ENCODE measurements at places on chromosomes 5 and 9.
A peak's percentile ranks its signal among the peaks of the same experiment; 100 is the strongest.

DNA sequence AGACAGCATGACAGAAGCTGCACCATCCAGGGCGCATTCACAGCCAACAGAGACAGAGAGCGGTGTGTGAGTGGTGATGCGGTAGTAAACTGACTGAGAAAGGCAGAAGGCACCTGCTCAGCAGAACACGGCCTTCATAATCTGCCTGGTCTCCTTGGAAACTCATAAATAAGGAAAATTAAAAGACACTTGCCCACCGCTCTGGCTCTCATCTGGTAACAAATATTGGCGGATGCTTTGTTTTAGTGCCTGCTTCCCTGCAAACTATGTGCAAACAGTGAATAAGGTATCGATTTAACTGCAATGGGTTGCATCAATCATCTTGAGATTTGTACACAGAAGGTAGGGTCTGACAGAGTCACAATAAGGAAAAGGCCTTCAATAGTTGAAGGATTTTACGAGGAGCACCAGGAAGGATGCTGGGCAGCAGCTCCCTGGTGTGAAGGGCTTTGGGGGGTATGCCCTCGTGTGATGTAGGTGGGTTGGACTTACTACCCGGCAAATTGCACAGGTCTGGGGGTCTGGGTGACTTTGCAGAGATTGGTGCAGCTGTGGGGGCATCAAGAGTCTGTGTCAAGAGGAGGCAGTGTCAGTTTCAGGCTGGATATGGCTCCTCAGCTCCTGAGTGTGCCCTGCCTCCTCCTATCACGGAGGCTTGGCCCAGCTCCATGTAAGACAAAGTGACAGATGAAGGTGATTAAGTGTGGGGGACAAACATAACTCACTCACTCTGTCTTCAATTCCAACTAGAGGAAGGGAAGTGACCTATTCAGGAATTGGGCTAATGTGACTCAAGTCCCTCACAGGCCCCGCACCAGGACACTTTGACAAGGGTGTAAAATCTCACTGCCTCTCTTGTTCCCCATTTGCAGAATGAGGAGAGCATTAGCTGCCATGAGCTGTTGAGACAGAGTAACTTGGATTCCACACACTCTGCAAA lies 166.7 kb downstream of the ICE1 start:
- no peak for DNase-seq

DNA sequence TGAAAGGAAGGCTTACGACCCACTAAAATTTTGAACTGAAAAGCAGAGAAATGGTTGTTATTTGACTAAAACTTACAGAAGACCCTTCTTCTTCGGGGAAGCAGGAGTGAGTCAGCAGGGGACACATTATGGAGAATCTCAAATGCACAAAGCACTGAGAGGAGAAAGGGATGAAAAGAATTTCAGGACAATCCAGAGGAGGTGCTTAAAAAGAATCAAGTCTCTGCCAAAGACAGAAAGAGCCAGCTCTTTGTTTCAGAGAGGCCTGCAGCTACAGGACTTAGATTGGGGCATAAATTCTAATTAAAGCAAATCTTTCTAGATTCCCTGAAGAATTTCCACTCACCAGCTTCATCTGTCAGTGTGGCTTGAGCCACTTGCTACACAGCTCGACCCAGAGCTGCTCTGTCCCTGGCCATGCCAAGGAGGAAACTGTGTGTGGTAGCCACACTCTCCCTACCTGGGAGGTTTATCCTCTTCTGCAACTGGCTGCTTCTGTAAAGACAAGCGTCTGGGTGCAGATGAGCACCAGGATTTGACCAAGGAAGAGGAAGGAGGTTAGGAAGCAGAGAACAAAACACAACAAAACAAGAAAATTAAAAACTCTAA lies 89.9 kb downstream of the SEMA5A start:
- DNase-seq = no peak

GRCh38 chr9:136353757-136354488 lies 9.6 kb downstream of the DNLZ start:
- DNase-seq = no peak

DNA sequence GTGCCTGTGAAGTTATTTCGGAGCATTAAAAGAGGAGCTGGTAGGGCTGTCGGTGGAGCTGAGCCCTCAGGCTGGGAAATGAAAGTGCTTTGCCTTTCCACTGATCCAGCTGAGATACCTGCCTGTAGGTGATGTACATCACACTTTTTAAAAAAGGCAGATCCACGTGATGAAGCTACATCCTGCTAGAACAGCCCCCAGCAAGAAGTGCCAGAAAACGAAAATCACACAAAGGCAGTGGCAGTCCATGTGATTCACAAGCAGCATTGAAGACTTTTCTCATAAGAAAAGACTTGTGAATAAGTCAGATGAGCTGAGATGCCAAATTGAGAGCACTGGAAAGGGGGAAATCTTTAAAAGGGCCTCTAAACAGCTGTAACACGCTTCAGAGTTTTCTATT lies 765.1 kb downstream of the PTPRD start:
- DNase-seq = no peak

DNA sequence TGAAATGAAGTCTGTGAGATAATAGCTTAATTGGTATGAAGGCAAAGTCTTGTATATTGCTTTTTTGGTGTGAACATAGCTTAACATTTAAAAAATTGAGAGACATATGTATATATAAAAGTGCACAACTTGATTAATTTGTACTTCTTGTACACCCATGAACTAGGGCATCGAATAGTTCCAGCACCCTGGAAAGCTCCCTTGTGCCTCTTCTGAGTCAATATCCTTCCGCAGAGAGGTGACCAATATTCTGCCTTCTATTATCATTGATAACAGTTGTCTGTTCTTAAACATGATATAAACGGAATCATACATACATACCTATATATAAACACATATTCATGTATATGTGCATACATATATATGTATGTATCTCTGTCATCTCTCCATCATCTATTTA lies 185.4 kb downstream of the PHF2 start:
- DNase-seq = no peak

GRCh38 chr5:90248640-90249039 lies 160.9 kb downstream of the CETN3 start:
- no peak for DNase-seq

DNA sequence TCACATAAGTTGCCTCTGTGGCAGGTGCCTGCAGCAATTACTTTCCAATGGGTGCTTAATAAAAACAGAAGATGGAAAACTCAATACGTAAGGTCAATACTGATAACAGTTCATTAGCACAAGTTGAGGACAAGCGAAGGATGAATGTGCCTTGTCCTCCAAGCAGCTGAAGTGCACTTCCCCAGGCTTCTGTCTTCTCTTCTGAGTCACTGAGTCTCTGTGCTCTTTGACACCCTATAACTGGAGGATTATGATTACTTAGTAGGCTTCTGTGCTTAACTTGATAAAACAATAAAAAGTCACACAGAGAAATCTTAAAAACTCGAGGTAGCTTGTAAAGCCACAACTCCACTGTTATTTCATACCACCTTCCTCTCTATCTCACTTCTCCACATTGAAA lies 216.6 kb upstream of the ADCY2 start:
- DNase-seq = no peak

- DNase-seq = no peak
These were observed 128.9 kb downstream of the CCDC192 start for GRCh38 chr5:127832067-127832466.

DNA sequence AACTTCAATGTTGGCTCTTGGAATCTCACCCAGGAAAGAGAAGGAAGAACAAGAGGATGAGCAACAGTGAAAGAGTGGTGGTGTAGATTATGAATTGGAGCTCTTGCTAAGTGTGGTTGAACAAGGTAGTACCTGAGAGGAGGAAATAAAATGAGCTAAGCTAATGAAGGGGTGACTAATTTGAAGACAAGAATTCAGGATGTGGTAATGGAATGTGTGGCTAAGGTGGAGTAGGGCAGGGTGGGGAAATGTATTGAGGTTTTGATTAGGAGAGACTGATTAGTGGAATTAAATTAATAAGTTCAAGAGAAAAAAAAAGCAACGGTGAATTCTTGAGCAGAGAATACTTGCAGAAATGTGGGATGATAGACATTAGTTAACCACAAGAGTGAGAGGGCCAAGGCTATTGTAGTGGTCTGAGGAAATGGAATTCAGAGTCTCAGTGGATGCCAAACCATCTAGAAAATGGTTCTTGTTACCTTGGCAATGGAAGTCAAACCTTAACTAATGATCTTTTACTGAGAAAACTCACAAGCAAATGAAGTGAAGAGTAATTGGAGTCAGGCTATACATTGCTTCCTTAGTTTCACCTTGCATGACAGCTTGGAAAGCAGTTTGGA lies 648.3 kb upstream of the ZNF608 start:
- DNase-seq = no peak

DNA sequence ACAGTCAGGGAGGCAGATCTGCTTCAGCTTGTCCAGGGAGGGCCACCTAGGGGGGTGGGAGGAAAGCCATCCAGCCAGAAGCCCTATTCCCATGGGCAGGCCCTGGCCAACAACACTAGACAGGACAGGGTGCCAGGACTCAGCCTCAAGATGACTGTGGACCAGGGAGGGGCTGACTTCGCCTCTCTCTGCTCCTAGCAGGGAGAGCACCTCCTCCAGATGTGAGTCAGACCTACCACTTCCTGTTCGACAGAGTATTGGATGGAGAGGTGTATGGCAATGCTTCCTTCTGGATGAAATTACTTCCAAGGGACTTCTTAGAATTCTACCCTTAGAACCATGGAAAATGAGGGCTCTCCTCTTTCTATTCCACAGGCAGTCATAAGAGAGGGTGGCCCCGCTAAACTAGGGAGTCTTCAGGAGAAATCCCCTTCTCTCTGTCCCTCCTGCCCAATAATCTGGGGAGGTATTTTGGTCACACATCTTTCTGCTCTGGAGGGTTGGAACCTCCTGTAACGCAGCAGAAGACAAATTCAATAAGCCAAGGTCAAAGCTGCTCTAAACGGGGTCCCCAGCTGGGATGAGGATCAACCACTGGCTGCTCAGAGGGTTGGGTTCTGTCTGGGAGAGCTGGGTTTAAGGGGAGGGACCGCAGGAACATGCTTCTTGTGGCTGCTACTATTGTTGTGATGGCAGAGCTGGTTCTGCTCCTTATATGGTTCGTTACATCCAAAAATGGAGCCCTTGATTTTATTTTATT lies 23.2 kb upstream of the RCL1 start:
- DNase-seq = peak; percentile 44

DNA sequence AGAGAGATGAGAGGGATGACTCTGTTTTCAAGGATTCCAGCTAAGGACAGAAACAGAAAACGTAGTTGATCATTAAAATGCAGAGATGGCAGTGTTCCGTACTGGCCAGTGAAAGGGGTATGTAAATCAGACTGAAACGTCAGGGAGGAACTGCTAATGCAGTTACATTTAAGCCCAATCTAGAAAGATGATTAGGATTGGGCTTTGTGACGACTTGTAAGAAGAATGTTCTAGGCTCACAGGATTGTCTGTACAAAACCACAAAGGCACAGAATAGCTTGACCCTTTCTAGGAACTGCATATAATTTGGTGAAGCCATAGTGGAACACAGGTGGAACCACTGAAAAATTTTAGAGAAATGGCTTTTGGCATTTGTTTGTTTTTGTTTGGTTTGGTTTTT lies 55.6 kb upstream of the TESK1 start:
- no peak for DNase-seq

DNA sequence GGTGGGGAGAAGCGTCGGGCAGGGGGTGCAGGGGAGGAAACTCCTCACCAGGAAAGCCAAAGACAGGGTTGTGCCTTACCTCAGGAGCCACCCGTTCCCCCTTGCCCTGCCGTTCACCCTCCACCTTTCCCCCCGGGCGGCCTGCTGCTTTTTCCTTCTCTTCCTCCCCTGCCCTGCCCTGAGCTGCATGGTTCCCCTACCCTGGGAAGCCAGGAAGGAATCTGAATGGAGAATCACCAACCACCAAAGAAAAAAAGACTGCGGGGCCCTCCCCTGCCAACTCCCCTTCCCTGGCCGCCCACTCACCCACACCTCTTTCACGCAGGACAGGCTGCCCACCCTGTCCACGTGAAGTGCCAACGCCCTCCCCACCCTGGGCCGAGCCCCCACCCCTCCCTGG lies 820 bp upstream of the NFX1 start:
- DNase-seq = no peak

DNA sequence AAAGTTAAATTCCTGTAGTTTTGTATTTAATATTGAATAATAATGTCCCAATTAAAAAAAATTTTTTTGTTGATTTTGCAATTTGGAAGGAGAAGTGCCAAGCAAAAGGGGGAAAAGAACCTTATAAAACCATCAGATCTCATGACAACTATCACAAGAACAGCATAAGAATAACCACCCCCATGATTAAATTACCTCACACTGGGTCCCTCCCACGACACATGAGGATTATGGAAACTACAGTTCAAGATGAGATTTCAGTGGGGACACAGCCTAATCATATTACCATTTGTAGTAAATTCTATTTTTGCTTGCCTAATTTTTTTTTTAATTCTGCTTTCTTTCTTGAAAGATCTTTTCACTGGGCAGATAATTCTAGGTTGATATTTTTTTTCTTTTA lies 33.4 kb upstream of the FCHO2 start:
- no peak for DNase-seq

GRCh38 chr5:33981408-33982162 lies 2.9 kb downstream of the SLC45A2 start:
- no peak for DNase-seq

DNA sequence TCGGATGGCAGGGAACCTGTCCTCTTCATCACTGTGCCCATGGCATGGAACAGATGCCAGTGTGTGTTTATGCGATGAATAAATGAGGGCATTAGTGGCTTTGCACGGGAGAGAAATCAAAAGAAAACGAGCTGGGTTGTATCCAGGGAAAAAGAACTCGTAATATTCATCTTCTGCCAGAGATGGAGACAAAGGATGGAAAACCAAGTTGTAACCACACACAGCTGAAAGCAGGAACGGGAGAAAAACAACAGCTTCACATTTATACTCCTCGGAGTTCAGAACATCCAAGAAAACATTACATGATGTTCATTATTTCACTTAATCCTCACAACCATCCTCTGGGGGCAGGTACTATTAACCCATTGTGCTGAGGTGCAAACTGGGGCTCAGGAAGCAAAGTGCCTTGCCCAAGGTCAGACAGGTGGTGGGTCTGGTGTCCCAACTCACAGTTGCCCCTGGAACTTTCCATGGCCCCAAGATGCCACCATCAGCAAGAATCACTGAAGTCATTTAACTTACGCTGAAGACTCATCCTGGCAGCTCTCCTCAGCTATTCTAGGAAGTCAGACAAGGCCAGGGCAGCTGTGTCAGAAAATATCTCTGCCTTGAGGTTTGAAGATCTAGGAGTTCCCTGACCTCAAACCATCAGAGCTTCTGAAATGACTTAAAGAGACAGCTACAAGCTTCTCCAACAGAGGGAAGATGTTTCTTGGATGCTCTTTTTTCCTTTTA lies 250.4 kb downstream of the NSG2 start:
- DNase-seq = no peak

GRCh38 chr9:34240006-34240405 lies 61.2 kb downstream of the UBAP1 start:
- no peak for DNase-seq

GRCh38 chr5:626850-627249 lies 14.7 kb downstream of the CEP72 start:
- no peak for DNase-seq

GRCh38 chr9:19485193-19485592 lies 76.4 kb downstream of the ACER2 start:
- no peak for DNase-seq

DNA sequence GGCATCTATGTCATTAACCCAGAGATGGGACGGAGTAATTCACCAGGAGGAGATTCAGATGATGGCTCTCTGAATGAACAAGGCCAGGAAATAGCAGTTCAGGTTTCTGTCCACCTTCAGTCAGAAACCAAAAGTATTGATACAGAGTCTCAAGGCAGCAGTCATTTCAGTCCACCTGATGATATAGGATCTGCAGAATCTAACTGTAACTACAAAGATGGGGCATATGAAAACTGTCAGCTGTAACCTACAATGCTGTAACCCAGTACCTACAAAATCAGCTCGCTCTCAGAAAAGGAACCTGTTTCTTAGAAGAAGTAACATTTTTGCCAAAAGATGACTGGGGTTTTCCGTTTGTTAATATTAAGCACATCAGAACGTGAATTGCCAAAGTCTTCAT lies 14.7 kb downstream of the MFAP3 start:
- DNase-seq = no peak
